CD4-positive, CD25-positive, alpha-beta regulatory T cell (primary cell): ENCODE measurements at places on chromosomes 11 and 22. TPM values are rescaled to one million over a fixed set of nuclear protein-coding genes. Genes with fewer than 3 reads are reported as not detected.

DNA sequence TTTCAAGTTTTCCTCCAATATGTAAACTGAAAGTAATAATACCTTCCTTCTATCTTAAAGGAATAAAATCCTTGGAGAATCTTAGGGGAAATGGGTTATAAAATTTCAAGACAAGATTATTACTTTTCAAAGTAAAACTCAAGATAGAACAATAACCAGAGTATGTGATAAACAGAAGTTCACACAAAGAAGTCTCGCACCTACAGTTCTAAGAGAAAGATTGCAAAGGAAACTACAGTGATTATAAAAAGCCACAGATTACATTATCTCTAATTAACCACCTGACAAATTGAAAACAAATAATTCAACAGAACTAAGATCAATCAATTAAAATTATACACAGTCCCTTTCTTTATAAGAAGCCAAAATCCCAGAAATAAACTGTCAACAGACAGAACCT lies 34.0 kb downstream of the AMBRA1 start:
- H3K27me3 ChIP-seq: no peaks in the 10 kb centered on the region
- H3K4me3 ChIP-seq: peak overlapping the region; percentile 94
- no peak for DNase-seq
- peaks cover 44% of the 10 kb centered on the region for H3K4me1 ChIP-seq
- H3K27ac ChIP-seq: peak overlapping the region; percentile 84

DNA sequence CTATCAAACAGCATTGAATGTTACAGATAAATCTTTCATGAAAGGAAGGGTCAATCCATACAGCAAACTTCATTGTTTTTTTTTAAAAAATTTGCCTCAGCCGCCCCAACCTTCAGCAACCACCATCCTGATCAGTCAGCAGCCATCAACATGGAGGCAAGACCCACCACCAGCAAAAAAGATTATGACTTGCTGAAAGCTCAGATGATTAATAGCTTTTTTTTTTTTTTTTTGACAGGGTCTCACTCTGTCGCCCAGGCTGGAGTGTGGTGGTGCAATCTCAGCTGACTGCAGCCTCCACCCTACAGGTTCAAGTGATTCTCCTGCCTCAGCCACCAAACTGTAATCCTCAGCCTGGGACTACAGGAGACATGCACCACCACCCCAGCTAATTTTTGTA lies 18.0 kb upstream of the CD3E start:
- H3K27ac ChIP-seq: no peak overlapping the region
- no peaks in the 10 kb centered on the region for H3K4me1 ChIP-seq
- H3K36me3 ChIP-seq: no peaks in the 10 kb centered on the region
- H3K27me3 ChIP-seq: no peaks in the 10 kb centered on the region
- H3K4me3 ChIP-seq: no peak overlapping the region

- H3K27me3 ChIP-seq: no peaks in the 10 kb centered on the region
- peaks cover 48% of the 10 kb centered on the region for H3K36me3 ChIP-seq
- no peaks in the 10 kb centered on the region for H3K4me1 ChIP-seq
- H3K4me3 ChIP-seq: no peak overlapping the region
- no peak for DNase-seq
- no peak overlapping the region for H3K27ac ChIP-seq
These were observed 33.3 kb downstream of the IGHMBP2 start for GRCh38 chr11:68936676-68937620.

DNA sequence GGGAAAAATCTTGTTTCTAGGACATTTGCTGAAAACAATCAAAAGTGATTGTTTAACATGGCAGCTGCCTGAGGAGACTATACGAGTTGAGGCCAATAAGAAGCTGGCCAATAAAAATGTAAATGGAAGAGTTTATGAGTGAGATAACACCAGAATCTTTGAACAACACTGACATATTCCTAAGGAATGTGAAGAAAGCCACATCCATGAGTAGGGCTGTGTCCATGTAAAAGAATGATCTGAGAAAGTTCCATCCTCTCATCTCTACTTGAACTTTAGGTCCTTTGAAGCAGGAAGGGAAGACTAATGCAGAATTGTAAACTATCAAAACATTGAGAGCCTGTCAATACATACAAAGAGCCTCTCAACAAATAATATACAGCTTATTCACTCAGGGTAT lies 6.9 kb upstream of the CHORDC1 start:
- no peak overlapping the region for H3K4me3 ChIP-seq
- no peaks in the 10 kb centered on the region for H3K36me3 ChIP-seq
- H3K27me3 ChIP-seq: no peaks in the 10 kb centered on the region
- H3K27ac ChIP-seq: no peak overlapping the region
- H3K4me1 ChIP-seq: peaks cover 3% of the 10 kb centered on the region
- DNase-seq: no peak

GRCh38 chr11:79845002-79845709 lies 404.3 kb upstream of the TENM4 start:
- H3K4me1 ChIP-seq: no peaks in the 10 kb centered on the region
- H3K27me3 ChIP-seq: no peaks in the 10 kb centered on the region
- no peaks in the 10 kb centered on the region for H3K36me3 ChIP-seq

DNA sequence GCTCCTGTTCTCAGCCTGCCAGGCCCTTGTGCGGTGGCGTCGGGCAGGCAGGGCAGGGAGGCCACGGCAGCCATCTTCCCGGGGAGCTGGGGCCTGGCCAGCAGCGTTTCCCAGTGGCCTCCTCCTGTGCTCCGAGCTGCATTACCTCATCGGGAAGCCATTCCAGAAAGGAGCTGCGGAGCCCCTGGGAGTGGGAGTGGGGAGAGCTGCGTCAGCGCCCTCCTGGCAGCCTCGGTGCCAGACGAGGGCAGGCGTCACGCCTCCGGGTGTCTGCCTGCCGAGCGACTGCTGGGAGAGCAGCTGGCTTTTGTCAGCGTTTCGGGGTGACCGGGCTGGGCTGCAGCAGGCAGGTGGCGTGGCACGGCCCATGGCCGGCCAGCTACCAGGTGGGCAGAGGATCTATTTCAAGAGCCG lies 30.9 kb upstream of the WNT7B start:
- H3K4me1 ChIP-seq: peaks cover 6% of the 10 kb centered on the region
- no peak for DNase-seq

DNA sequence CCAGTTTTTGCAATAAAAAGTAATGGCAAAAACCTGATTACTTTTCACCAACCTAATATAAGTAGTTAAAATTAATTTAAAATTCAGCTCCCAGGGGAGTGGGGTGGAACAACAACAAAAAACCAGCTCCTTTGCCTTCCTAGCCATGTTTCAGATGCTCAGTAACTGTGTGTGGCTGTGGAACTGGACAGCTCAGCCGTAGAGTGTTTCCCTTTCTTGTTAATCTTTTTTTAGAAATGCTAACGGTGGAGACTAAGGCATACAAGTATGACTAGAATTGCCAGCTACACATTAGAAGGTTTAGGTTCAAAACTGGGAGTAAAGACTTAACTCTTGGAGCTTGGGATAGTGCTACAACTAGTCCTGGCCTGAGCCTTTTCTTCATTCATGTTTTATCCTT lies 45.0 kb downstream of the PPP6R3 start:
- no peak for DNase-seq
- no peak overlapping the region for H3K27ac ChIP-seq

GRCh38 chr11:117829369-117829725 lies 4.8 kb upstream of the FXYD2 start:
- no peaks in the 10 kb centered on the region for H3K36me3 ChIP-seq
- no peak overlapping the region for H3K4me3 ChIP-seq
- peaks cover 41% of the 10 kb centered on the region for H3K4me1 ChIP-seq
- no peaks in the 10 kb centered on the region for H3K27me3 ChIP-seq

DNA sequence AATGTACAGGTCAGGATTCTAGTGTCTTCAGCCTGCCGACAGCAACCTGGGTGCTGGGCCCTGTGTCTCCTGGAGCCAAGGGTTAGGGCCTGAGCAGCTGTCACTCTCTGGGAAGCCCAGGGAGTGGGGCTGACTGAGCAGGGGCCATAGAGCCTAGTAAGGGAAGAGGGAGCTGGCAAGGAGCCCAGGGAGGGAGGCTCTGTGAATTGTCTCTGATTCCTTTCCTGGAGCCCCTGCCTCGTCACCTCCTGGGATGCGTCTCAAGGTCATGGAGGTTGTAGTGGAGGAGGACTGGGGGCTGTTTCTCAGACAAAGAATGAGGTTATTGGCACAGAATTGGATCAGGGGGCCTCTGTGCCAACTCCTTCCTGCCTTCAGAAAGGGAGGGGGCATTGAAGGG lies 11.8 kb downstream of the SOX10 start:
- no peak overlapping the region for H3K4me3 ChIP-seq
- peaks cover 15% of the 10 kb centered on the region for H3K36me3 ChIP-seq
- H3K27ac ChIP-seq: no peak overlapping the region
- no peak for DNase-seq

DNA sequence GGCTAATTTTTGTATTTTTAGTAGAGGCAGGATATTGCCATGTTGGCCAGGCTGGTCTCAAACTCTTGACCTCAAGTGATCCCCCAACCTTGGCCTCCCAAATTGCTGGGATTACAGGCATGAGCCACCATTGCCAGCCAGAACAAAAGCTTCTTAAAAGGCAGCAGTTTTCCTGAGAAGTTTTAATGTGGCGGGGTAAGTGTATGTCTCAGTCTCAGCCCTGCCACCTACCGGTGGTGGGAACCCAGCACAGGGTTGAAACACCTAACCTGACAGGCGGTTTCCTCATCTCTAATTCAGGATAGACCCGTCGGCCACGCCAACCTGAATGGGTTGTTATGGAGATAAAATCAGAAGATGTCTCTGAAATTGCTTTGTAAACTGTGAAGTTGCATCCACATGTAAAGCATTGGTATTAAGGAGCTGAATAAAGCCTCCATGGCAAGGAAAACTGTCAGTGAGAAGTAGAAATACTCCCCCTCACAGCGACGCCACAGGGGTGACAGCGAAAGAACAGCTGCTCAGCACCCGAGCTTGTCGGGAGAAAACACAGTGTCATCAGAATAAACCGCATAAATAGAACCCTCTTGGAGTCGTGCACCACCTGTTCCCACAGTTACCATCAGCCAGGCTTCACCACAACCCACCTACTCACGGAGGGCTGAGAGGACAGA lies 165.9 kb upstream of the NCAM1 start:
- no peaks in the 10 kb centered on the region for H3K36me3 ChIP-seq
- H3K4me3 ChIP-seq: no peak overlapping the region
- H3K27me3 ChIP-seq: no peaks in the 10 kb centered on the region
- no peaks in the 10 kb centered on the region for H3K4me1 ChIP-seq

DNA sequence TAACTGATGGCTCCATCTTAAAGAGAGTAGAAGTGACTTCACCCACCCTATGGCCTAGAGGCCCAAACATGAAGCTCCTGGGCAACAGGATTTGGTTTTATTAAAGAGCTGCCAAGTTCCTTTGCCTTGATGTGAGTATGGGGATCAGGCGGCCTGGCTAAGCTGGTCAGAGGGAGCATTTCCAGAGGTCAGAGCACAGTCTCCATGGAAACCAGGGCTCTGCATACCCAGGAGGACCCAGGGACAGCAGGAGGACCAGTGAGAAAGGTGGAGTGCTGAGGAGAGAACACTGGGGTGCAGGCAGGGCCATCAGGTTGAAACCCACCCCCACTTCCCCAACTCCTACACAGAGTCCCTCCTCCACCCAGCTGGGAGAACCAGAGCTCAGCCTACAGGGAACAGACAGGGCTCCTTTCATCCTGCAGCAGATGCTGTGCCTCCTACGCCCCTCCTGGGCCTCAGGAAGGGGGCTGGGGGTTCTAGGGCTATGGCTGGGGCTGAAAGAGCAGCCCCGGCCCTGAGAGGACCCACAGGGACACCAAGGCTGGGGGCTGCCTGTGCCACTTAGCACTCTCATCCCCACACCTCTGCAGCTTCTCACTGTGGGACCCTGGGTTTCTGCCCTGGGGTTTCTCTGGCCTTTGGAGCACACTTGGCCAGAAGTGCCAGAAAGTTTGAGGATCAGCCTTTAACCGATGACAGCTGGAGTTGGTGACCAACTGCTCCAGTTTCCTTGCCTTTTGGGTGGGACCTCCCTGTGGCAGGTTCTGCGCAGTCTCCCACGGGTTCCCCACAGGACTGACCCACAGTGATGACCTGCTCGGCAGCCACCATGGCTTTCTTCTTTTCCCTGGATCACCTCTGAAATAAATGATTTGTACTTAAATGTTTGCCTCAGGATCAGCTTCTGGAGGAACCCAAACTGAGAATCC lies 13.8 kb upstream of the P2RY6 start:
- no peak overlapping the region for H3K27ac ChIP-seq
- no peaks in the 10 kb centered on the region for H3K36me3 ChIP-seq
- no peak overlapping the region for H3K4me3 ChIP-seq
- no peak for DNase-seq
- H3K4me1 ChIP-seq: no peaks in the 10 kb centered on the region

- H3K27me3 ChIP-seq: no peaks in the 10 kb centered on the region
- peaks cover 3% of the 10 kb centered on the region for H3K4me1 ChIP-seq
- H3K36me3 ChIP-seq: no peaks in the 10 kb centered on the region
These were observed 26.6 kb downstream of the NF2 start for GRCh38 chr22:29629903-29630516.

DNA sequence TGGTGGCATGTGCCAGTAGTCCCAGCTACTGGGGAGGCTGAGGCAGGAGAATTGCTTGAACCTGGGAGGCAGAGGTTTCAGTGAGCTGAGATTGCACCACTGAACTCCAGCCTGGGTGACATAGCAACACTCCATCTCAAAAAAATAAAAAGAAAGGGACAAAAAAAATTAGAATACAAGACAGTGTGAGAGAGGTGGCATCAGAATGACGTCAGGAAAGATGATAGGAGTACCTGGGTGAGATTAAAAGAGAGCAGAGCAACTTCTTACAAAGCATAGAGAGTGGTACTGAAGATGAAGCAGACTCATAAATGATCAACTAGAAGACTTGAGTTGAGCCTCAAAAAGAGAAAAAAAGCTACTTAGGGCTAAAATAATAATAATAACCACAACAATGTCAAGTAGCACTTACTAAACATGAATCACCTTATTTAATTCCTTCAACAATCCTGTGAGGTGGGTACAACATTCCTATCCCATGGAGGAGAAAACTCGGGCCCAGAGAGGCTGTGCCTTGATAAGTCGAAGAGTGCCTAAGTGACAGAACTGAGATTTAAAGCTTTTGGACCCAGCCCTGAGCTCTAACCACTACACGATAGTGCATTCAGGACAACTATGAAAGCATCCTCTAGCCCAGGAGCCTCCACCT lies 5.2 kb upstream of the SLN start:
- no peak overlapping the region for H3K4me3 ChIP-seq
- no peaks in the 10 kb centered on the region for H3K4me1 ChIP-seq
- no peaks in the 10 kb centered on the region for H3K36me3 ChIP-seq
- H3K27me3 ChIP-seq: peaks cover 5% of the 10 kb centered on the region

GRCh38 chr22:33130473-33130872 lies 72.3 kb upstream of the SYN3 start:
- DNase-seq: no peak
- H3K27ac ChIP-seq: no peak overlapping the region

FAM181B gene
- not detected for total RNA-seq

ARSA gene
- 81.3 TPM for total RNA-seq

LRRC74B gene
- total RNA-seq: 0.10 TPM

OR8A1 gene
- total RNA-seq: not detected

SCUBE2 gene
- not detected for total RNA-seq

CBX7 gene
- 102 TPM for total RNA-seq
